ENCODE measurements at places on chromosomes 3 and 15.

DNA sequence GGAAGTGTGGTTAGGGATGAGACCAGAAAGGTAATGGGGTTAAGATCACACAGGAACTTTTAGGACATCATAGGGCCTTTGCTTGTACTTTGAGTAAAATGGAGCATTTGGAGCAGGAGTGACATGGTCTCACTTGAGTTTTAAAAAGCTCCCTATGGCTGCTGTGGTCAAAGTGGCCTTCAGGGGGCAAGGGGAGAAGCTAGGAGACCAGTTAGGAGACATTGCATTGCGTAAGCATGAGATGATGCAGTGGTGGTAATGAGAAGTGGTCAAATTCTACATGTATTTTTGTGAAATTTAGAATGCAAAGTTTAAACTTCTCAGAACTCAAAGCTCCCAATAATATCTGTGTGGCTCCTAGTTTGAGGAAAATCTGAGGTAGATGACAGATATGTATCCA, 27.9 kb downstream of the MED12L start:
- no peak for DNase-seq

- no peak for DNase-seq
Observed at GRCh38 chr3:53650424-53650823, 156.0 kb downstream of the CACNA1D start.

DNA sequence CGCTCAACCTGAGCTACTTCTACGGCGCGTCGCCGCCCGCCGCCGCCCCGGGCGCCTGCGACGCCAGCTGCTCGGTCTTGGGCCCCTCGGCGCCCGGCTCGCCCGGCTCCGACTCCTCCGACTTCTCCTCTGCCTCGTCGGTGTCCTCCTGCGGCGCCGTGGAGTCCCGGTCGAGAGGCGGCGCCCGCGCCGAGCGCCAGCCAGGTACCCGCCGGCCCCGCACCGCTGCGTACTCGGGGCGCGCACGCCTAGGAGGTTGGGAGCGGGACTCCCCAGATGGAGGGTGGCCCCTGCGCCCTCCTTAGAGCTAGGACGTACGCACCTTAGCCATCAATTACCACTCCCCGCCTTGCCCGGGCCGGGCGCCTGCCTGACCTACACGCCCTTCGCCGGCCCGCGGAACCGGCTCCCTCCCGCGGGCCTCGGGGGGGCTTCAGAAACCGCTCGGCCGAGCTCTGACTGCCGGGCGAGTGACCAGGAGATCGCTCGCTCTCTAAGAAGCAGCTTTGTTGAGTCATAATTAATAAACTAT, 466 bp downstream of the NFKBIZ start:
- DNase-seq = no peak

DNA sequence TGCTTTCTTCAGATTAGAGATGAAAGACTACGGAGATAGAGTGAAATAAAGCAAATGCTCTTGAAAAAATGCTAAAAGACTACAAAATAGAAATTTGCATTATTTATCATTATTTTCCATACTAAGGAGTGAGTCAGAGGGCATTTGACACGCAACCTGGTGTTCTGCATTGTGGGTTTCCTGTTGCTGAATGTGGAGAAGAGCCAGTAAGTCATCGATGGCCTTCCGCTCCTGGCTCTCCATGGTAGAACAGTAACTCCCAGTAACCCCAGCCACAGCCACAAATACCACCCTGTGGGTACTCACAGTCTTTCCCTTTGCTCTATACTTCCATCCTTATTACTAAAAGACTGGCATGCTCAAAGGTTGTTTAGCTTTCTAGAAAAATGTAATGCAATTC, 61.5 kb downstream of the CGGBP1 start:
- no peak for DNase-seq

- DNase-seq = no peak
Observed at GRCh38 chr15:63449731-63450130, 54.7 kb upstream of the USP3 start.

DNA sequence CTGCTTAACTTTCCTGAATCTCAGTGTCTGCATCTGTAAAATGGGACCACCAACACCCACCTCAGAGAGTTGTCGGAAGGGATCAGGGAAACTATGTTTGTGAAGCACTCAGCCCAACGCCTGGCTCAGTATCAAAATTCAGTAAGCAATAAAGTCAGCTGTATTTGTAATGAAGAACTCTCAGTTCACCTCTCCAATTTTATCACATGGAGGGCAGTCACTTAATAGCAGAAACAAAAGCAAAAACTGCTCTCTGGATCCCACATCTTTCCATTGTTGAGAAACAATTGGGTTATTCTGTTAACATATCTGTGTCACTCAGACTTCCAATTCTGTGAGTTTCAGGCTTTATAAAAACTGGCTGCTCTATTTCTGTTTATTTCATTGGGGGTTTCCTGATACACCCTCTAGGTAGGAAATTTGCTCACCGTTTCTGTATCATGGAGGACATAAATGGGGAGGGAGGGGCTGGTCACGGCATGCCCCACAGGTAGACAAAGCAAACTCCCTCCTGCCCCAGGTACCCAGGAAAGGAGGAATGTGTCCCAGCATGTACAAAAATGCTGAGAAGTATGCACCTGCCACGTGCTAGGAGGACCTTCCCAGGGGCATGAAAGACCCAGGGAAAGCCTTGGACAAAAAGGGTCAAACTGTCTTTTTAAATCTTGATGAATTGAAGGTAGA, 81.4 kb upstream of the LMOD3 start:
- no peak for DNase-seq

Measured in activated CD8-positive, alpha-beta memory T cell treated with anti-CD3 and anti-CD28 coated beads for 1 hour (primary cell).